Activated CD8-positive, alpha-beta T cell treated with anti-CD3 and anti-CD28 coated beads for 36 hours (primary cell): ENCODE measurements at places on chromosomes 1 and 21.
A peak's percentile ranks its signal among the peaks of the same experiment; 100 is the strongest.

DNA sequence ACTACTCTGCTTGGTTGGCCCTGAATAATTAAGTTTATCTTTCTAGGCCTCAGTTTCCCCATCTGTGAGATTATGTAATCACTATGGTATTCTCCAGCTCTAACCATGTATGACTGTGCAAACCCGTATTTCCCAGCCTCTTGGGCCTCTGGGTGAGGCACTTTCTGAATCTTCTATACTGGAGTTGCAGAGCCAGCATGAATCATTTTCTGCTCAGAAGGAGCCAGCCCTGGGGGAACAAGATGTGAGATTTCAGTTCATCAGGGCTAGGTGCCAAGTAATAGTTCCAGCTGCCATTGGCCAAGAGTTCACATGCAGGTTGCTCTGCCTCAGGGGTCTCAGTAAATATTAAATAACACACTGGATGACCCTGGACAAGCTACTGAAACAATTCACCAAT lies 47.7 kb upstream of the USP24 start:
- no peak for DNase-seq

DNA sequence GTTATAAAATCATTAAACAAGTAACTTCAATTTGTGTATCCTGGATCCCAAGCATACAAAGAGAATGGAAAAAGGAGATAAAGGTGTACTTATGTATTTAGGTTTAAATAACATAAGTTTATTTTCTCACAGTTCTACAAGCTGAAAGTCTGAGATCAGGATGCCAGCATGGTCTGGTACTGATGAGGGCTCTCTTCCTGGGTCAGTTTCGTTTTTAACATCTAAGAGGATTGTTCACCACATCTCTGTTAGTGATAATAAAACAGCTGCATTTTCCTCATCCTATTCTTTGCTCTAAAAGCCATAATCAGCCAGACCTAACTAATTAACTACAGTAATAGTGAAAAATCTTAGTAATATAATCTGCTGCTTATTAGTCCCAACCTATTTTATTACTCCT lies 5.2 kb downstream of the EGLN1 start:
- no peak for DNase-seq

DNA sequence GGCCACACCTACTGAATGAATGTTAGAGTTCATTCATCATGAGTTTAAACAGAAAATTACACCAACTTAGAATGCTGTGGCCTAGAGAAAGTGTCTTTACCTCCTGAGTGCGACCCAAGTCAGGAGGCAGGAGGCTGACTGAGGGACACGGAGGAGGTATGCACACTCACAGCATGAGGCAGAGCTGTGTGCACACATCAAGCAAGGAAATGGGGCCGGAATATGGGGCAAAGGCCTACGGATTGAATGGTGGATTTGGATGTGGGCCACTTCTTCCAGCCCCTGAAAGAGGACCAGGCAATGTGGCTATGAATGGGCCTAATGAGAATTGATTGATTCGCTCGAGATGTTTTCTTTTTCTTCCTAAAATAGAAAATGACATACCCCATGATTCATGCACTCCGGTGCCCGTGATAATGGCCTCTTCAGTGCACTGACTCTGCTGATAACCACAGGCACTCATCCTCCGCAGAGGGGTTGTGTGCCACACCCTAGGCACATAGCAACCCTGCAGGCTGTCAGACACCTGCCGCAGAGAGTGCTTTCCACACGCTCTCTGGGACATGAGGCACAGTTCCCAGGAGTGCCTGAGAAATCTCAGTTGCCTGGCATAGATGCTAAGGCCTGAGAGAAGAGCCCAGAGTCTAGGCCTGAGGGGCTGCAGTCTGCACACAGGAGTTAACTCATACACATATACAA lies 155.5 kb downstream of the GLUL start:
- no peak for DNase-seq

DNA sequence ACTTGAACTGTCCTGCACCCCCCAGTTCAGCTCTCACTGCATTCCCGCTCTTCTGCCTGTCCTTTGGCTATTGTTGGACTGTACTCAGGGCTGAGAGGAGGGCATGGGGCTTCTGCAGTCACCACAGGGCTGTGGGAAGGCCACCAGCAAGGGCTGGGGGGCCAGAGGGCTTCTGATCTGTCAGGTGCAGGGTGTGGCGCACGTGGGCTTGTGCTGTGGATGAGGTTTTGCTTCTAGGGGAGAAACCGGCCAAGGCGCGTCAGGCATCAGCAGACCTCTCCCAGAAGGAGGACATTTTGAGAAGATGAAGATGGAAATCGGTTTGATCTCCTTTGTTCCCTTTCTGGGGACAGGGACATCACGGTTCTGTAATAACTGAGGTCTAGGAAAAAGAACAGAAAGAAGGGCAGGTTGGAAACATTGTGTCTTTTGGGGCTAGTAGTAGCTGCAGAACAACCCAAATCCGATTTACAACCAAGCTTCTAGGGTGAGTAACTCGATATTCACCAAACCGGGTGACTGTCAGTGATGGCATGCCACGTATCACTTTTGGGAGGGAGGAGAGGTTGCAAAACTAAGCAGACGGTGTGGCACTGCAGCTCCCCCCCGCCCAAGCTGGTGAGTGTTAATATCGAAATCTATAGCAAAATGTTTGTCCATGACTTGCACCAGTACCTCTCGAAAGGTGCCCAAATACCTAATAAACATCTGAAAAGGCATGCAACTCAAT lies 40.9 kb downstream of the AGPAT3 start:
- DNase-seq: no peak

- no peak for DNase-seq
Measured at GRCh38 chr1:158185770-158186169, 5.1 kb downstream of the CD1D start.

DNA sequence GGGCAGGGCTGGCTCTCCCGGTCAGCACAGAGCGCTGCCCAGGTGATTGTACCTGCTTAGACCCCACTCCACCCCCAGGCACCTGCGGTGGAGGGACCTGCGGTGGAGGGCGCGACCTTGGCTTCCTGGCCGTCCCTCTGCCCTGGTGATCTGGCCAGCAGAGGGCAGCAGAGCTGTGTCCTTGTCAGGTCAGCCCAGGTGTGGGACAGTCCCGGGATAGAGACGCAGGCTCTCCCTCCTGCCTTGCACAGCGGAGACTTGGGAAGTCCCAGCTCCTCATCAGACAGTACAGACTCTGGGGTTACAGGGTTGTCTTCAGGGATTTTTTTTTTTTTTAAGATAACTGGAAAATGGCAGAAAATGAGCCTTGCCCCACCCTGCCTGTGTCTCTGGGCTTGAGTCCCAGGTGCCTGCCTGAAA lies 10.0 kb downstream of the SLX9 start:
- peak; percentile 89 for DNase-seq

DNA sequence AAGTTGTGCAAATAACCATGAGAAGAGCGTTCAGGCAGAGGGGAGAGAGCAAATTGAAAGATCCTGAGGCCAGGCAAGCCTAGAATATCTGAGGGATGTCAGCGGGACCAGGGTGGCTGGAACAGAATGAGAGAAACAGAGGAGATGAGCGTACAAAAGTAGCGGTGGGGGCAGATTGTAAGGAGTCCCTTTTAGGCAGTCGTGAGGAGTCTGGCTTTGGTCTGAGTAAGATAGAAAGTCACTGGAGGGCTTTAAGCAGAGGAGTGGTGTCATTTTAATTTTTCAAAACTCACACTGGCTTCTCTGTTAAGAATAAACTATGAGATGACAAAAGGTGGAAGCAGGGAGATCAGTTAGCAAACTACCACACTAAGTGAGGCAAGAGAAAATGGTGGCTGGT lies 24.2 kb downstream of the ATP5PF start:
- DNase-seq: no peak

- DNase-seq: no peak
Measured at GRCh38 chr21:42632771-42633690, 20.4 kb upstream of the PDE9A start.

- DNase-seq: peak; percentile 4
Measured at GRCh38 chr1:199834711-199835110, 192.8 kb upstream of the NR5A2 start.

GRCh38 chr1:29354511-29355098 lies 118.3 kb downstream of the PTPRU start:
- DNase-seq: no peak

GRCh38 chr1:41840592-41841246 lies 78.0 kb downstream of the HIVEP3 start:
- no peak for DNase-seq

DNA sequence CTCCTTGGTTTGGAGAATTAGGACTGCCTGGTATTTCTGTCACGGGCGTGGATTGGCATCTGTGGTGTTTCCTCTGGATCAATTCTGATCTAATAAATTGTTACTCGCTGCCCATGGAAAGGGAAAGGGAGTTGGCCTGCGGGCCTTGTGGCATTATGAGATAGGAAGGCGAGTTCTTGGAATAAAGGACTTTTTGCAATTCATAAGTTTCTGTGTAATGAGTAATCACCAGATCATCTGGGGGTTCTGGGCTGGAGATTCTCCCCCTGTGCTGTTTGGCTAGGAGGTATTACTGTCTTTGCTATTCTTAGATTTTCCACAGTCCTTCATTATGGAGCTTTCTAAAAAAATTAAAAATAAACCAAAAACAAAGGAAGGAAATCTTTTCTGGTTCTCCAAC lies 315.9 kb downstream of the CAMTA1 start:
- no peak for DNase-seq

GRCh38 chr1:9284061-9284460 lies 8.6 kb upstream of the SPSB1 start:
- peak; percentile 42 for DNase-seq

GRCh38 chr1:6580593-6581409 lies 1.0 kb downstream of the ZBTB48 start:
- DNase-seq: peak; percentile 34

GRCh38 chr21:43598416-43599120 lies 60.7 kb downstream of the HSF2BP start:
- DNase-seq: no peak

GRCh38 chr1:59903141-59903754 lies 23.3 kb downstream of the CYP2J2 start:
- peak; percentile 34 for DNase-seq

DNA sequence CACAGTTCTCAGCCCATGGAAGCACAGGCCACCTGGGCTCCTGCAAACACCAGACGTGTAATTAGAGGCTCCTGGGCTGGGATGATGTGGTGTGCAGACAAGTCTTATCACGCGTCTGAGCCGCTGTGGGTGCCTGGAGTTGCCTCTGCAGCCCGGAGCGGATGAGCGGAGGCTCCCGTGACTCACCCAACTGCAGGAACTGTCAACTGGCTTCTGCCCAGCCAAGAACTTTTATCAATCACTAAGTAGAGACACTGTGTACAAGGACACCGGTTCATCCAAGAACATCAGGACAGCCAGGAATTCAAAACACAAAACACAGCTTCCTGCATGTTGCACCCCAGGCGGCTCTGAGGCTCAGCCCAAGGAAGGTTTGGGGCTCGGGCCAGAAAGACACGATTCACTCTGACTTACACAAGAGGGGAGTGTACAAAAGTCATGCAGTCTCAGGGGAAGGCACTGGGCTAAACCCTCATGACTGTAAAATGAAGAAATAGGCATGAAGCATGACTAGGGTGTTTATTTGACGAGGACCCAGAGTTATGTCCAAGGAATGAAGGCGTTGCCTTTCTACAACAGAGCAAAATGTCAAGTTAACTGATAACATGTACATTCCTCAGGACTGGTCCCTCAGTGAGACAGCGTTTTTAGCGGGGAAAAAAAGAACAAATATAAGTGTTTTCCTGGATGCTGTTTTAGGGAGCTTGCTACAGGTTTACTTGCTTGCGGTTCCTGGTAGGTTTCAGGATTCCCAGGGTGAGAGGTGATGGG lies 21.1 kb downstream of the ERRFI1 start:
- DNase-seq: no peak

- no peak for DNase-seq
Measured at GRCh38 chr1:63947904-63948303, 174.1 kb downstream of the ROR1 start.

GRCh38 chr1:41101950-41102607 lies 80.6 kb upstream of the SLFNL1 start:
- no peak for DNase-seq

DNA sequence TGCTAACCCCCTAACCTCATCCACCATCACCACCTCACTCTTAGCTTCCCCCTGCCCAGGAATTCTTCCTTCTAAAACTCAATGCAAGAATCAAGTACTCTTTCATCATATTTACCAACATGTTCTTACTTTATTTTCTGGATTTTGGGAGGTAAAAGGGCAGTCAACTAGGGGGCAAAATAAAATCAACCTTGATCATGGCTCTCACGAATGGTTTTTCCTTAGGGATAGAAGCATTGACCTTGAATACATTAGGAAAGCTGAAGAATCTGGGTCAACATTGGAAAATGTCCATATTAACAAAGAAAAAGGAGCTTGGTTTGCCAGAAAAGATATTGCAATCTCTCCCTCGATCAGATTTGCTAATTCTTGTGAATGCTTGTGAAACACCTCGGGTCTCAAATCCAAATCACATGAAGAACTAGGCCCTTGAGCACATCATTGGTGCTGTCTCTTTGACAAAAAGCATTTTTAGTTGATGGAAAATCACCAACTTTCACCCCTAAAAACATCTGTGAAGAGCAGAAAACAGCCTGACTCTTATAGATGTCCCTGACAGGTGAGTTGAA lies 58.9 kb downstream of the ZC3H11B start:
- no peak for DNase-seq

DNA sequence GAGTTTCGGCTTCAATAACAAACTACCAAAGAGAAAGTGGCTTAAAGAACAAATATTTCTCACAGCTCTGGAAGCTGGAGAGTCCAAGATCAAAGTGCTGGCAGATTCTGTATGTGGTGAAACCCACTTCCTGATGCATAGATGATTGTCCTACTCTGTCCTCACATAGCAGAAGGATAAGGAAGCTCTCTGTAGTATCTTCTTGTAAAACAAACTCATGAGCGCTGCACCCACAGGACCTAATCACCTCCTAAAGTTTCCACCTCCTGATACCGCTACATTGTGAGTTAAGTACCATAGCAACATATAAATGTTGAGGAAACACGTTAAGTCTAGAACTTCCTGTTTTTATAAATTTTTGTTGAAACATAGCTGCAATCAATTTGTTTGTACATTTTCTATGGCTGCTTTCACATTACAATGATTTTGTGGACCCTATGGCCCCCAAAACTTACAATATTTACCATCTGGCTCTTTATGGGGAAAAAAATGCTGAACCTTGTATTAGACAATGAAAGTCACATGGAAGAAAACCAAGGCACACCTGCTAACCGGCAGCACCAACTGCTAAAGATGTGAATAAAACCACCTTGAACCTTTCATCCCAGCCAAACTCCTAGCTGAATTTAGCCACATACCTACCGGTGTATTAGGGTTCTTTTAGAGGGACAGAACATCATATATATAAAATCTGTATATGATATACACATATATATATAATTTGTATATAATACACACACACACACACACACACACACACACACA lies 1423.4 kb downstream of the NCAM2 start:
- DNase-seq: peak; percentile 25

GRCh38 chr1:176692988-176693696 lies 230.2 kb downstream of the PAPPA2 start:
- no peak for DNase-seq

DNA sequence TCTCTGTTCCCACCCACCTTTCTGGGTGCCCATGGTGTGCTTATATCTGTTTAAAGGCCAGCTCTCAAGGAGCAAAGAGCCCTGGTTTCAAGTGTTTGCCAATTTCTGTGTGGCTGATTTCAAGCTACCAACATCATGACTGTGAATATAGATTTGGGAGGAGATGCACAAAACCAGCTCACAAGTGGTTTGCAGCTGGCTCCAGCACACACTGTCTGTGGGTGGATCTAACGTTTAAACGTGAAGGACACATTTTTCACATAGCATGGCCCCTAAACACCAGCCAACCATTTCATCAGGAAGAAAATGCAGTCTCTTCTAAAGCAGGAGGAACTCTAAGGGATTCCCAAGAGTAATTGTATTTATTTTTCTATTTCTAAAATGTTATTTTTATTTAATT lies 65.2 kb downstream of the FCRL5 start:
- no peak for DNase-seq
